ENCODE measurements at places on chromosomes 16 and 17. TPM values are rescaled to one million over a fixed set of nuclear protein-coding genes. Genes with fewer than 3 reads are reported as not detected.

Gene LPCAT2
- total RNA-seq: 0.42 TPM

DNA sequence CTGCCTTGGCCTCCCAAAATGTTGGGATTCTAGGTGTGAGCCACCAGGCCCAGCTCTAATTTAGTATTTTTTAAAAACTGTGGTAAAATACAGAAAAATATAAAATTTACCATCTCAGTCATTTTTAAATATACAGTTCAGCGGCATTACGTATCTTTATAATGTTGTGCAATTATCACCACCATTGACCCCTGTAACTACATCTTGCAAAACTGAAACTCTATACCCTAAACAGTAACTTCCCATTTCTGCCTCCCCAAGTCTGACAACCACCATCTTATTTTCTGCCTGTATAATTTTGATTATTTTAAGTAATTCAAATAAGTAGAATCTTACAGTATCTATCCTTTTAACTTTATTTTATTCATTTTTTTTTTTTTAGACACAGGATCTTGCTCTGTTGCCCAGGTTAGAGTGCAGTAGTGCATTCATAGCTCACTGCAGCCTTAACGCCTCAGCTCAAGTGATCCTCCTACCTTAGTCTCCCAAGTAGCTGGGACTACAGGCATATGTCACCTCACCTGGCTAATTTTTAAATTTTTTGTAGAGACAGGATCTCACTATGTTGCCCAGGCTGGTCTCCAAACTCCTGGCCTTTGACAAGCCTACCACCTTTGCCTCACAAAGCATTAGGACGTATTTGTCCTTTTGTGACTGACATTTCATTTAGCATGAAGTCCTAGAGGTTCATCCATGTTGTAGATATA, 10.9 kb upstream of the GGA2 start:
- peaks cover 36% of the 10 kb centered on the region for H3K36me3 ChIP-seq
- H3K27me3 ChIP-seq: no peaks in the 10 kb centered on the region
- H3K4me3 ChIP-seq: peak overlapping the region; percentile 53
- no peak for DNase-seq
- peak overlapping the region; percentile 80 for H3K27ac ChIP-seq

DNA sequence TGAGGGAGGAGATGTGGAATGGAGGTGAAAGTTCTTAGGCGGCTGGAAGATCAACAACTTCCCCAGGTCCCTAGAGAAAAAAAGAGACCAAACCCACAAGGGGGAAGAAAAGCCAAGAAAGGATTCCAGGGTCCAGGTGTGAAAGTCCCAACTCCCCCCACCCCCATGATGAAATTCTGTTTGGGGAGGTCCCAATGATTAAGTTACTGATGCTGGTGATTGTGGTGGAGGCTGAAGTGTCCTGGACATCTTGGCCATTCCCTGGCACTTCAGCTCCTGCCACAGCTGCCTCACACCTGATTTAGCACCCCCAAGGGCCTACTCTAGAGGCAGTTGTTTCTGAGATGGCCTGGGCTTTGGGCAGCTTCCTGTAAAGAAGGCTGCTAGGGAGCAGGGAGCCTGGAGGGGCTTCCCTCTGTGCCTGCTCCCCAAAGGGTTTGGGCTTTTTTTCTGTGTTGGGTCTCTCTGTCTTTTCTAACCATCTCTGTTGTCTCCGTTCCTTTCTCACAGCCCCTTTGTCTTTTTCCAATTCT, 13.1 kb downstream of the HOXB4 start:
- H3K27me3 ChIP-seq: peaks cover 25% of the 10 kb centered on the region
- peaks cover 4% of the 10 kb centered on the region for H3K4me1 ChIP-seq
- no peak overlapping the region for H3K27ac ChIP-seq
- no peak overlapping the region for H3K4me3 ChIP-seq

GRCh38 chr16:73046849-73047214, 1.1 kb downstream of the ZFHX3 start:
- H3K27ac ChIP-seq: peak overlapping the region; percentile 38
- no peaks in the 10 kb centered on the region for H3K36me3 ChIP-seq
- no peak for DNase-seq
- peaks cover 3% of the 10 kb centered on the region for H3K27me3 ChIP-seq

Gene CLEC19A
- total RNA-seq: not detected

DNA sequence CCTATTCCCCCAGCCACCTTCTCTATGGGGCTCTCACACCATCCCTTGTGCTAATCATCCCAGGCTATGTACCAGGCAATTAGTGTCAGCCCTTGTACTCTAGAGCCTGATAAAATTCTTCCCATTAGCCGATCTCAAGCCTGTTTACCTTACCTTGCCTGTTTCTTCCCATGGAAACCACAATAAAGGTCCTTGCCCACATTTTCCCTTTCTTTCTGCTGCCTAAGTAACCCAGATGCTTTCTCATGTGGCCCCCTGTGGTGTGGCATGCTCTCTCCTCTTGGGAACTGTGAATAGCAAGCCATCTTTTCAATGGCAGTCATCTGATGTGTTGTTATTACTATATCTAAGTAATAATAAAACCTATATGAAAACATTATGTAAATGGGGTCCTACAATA, 265.8 kb upstream of the ELAC2 start:
- H3K4me3 ChIP-seq: no peak overlapping the region
- H3K27ac ChIP-seq: no peak overlapping the region
- H3K27me3 ChIP-seq: no peaks in the 10 kb centered on the region
- no peaks in the 10 kb centered on the region for H3K36me3 ChIP-seq
- no peaks in the 10 kb centered on the region for H3K4me1 ChIP-seq
- no peak for DNase-seq

Gene HOXB3
- total RNA-seq: 2.6 TPM

DNA sequence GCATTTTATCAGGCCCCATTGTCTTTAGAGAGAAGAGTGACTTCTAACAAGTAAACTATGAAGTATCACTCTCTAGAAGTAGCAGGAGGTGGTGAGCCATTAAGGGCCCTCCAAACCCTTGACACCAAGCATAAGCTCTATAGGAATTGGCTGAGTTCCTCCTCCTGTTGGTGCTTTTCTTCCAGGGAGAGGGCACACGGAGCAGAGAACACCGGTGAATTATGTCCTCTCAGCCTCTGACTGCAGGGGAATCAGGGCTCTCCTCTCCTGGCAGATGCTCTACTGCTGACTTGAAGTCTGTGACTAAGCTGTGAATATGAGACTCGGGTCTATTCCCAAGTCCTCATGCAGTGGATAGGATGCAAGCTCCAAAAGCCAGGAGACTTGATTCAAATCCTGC, 32.3 kb downstream of the CHD9 start:
- peaks cover 19% of the 10 kb centered on the region for H3K36me3 ChIP-seq
- no peak for DNase-seq
- no peaks in the 10 kb centered on the region for H3K27me3 ChIP-seq
- H3K4me1 ChIP-seq: peaks cover 45% of the 10 kb centered on the region

Gene KCNJ2
- total RNA-seq: not detected

DNA sequence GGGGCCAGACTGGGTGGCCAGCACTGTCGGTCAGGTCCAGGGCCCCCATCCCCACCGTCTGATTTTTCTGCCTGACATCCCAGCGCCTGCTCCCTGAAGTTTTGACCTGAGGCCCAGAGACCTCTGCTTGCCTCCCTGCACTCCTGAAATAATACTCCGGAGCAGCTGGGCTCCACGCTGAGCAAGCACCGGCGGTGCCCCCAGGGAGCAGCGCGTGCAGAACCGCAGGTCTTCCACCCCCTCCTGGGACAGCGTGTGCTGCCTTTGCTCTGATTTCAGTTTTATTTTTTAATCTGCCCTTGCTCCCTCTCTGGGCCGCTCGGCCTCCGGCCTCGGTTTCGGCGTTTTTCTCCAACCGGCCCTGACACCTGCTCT, 132.4 kb upstream of the GSE1 start:
- peak overlapping the region; percentile 19 for H3K4me3 ChIP-seq
- peaks cover 15% of the 10 kb centered on the region for H3K4me1 ChIP-seq
- no peak for DNase-seq
- H3K27me3 ChIP-seq: peaks cover 15% of the 10 kb centered on the region
- no peaks in the 10 kb centered on the region for H3K36me3 ChIP-seq

GRCh38 chr17:39776252-39776651, 38.5 kb downstream of the GRB7 start:
- no peak for DNase-seq
- H3K27ac ChIP-seq: peak overlapping the region; percentile 96
- peaks cover 77% of the 10 kb centered on the region for H3K36me3 ChIP-seq
- H3K27me3 ChIP-seq: no peaks in the 10 kb centered on the region

DNA sequence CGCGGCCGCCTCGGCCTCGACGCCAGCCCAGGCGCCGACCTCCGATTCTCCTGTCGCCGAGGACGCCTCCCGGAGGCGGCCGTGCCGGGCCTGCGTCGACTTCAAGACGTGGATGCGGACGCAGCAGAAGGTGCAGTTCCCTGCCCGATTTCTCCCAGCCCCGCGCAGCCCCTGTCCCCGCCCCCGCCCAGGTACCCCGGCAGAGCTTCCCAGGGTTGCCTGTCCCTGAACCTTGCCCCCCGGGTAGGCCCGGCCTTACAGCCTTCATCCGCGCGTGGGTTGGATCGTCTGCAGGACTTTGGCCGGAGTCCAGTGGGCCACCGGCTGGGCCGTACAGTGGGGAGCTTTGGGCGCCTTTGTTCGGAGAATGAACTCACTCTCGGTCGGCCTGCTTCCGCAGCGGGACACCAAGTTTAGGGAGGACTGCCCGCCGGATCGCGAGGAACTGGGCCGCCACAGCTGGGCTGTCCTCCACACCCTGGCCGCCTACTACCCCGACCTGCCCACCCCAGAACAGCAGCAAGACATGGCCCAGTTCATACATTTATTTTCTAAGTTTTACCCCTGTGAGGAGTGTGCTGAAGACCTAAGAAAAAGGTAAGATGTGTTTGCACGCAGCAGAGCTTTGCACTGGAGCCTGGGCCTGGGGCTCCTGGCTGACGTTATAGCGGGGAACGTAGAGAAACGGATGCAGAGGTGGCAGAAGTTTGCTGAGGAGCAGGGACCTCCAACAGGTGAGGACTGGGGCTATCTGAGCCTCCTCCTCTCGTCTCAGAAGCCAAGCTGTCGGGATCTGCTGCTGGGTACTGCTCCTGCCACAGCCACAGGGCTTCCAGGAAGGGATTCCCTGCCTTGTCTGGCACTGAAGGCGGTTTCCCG, 593 bp downstream of the GFER start:
- peak overlapping the region; percentile 76 for H3K4me3 ChIP-seq
- peak overlapping the region; percentile 35 for H3K27ac ChIP-seq
- H3K27me3 ChIP-seq: peaks cover 14% of the 10 kb centered on the region
- DNase-seq: no peak
- peaks cover 16% of the 10 kb centered on the region for H3K36me3 ChIP-seq
- H3K4me1 ChIP-seq: peaks cover 30% of the 10 kb centered on the region

- H3K36me3 ChIP-seq: no peaks in the 10 kb centered on the region
- H3K27ac ChIP-seq: no peak overlapping the region
- no peak for DNase-seq
- peaks cover 36% of the 10 kb centered on the region for H3K27me3 ChIP-seq
- H3K4me1 ChIP-seq: peaks cover 10% of the 10 kb centered on the region
- peak overlapping the region; percentile 64 for H3K4me3 ChIP-seq
Observed at GRCh38 chr17:76867578-76868175, 527 bp upstream of the MGAT5B start.

GRCh38 chr17:79007504-79008381, 1.8 kb downstream of the CANT1 start:
- DNase-seq: no peak
- H3K27ac ChIP-seq: peak overlapping the region; percentile 25
- H3K36me3 ChIP-seq: peaks cover 15% of the 10 kb centered on the region
- H3K4me3 ChIP-seq: peak overlapping the region; percentile 91
- H3K4me1 ChIP-seq: peaks cover 40% of the 10 kb centered on the region
- H3K27me3 ChIP-seq: no peaks in the 10 kb centered on the region

Gene CCDC78
- 4.8 TPM for total RNA-seq

- no peaks in the 10 kb centered on the region for H3K27me3 ChIP-seq
- H3K4me3 ChIP-seq: peak overlapping the region; percentile 74
- peak; percentile 73 for DNase-seq
Observed at GRCh38 chr16:57042157-57043111, 49.9 kb upstream of the CPNE2 start.

GRCh38 chr16:78458588-78458987, 359.1 kb downstream of the WWOX start:
- H3K27me3 ChIP-seq: no peaks in the 10 kb centered on the region
- DNase-seq: no peak
- no peaks in the 10 kb centered on the region for H3K4me1 ChIP-seq
- no peaks in the 10 kb centered on the region for H3K36me3 ChIP-seq

DNA sequence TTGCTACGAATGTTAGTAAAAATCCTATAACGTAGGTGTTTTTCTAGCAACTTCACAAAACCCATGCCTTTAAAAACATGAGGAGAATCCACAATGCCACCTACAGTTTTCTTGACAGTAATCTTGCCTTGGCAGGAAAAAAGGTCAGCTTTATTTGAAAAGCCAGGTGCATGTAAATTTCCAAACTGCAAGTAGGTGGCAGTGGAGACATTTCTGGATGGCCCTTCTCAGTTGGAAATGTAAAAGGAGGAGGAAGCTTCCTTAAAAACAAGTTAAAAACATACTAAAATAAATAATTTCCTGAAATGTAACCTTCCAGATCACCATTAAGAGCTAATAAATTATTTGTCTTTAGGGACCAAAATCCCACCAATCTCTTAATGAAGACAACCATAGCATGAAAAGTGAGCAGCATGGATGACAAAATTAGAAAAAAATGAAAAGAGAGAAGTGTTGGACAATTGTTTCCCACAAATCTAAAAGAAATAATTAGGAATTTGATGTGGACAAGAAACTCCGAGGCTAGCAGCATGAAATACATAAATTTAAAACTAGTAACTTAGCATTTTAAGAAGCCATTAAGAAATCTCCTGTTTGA, 152.2 kb downstream of the SNX11 start:
- no peak for DNase-seq
- H3K4me3 ChIP-seq: no peak overlapping the region
- H3K36me3 ChIP-seq: peaks cover 2% of the 10 kb centered on the region
- no peaks in the 10 kb centered on the region for H3K4me1 ChIP-seq

Gene ACSM2A
- not detected for total RNA-seq

GRCh38 chr17:15963670-15964110, 18.8 kb downstream of the ADORA2B start:
- no peak overlapping the region for H3K4me3 ChIP-seq
- peaks cover 17% of the 10 kb centered on the region for H3K4me1 ChIP-seq
- DNase-seq: no peak
- no peaks in the 10 kb centered on the region for H3K36me3 ChIP-seq
- no peak overlapping the region for H3K27ac ChIP-seq

GRCh38 chr17:60545465-60546191, 19.6 kb upstream of the APPBP2 start:
- no peaks in the 10 kb centered on the region for H3K36me3 ChIP-seq
- DNase-seq: no peak
- H3K4me3 ChIP-seq: no peak overlapping the region
- no peak overlapping the region for H3K27ac ChIP-seq
- H3K4me1 ChIP-seq: no peaks in the 10 kb centered on the region

GRCh38 chr16:29675811-29676643, 3.0 kb upstream of the QPRT start:
- H3K27me3 ChIP-seq: no peaks in the 10 kb centered on the region
- H3K36me3 ChIP-seq: no peaks in the 10 kb centered on the region
- H3K27ac ChIP-seq: no peak overlapping the region

Gene MAZ
- 172 TPM for total RNA-seq

DNA sequence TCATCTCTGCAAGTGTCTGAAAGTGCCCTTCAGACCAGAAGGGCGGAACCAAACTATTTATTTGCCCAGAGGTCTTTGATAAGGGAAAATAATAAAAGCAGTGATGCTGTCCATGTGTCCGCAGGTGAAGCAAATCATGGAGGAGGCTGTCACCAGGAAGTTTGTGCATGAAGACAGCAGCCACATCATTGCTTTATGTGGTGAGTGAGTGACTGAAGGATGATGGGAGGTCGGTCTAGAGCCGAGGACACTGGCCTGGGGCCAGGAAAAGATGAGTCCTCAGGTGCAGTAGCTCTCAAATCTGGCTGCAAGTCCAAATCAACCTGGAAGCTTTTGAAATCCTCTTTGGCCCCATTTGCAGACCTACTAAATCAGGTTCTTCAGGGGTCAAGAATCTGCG, 6.1 kb downstream of the SGSM2 start:
- H3K27me3 ChIP-seq: no peaks in the 10 kb centered on the region
- no peak overlapping the region for H3K4me3 ChIP-seq
- peaks cover 1% of the 10 kb centered on the region for H3K4me1 ChIP-seq
- no peak overlapping the region for H3K27ac ChIP-seq
- peaks cover 15% of the 10 kb centered on the region for H3K36me3 ChIP-seq
